ENCODE measurements at places on chromosomes 5 and 9.

DNA sequence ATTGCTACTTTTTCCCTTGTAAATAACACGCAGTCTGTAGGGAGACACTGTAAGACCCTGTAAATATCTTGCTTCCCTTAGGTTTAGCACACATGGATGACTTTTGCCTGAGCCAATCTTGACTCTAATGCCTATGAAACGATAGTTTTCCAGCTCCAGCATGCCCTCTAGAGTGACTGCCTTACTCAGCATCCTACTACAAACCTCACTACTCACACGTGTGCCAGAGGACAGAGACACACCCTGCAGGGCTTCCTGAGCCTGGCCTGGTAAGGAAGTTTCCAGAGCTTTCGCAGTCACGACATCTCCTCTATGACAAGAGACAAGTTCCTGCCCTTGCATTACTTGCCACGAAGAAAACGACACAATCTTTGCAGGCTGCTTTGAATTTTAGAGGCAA lies 138.1 kb downstream of the ATPSCKMT start:
- DNase-seq: peak; percentile 32

DNA sequence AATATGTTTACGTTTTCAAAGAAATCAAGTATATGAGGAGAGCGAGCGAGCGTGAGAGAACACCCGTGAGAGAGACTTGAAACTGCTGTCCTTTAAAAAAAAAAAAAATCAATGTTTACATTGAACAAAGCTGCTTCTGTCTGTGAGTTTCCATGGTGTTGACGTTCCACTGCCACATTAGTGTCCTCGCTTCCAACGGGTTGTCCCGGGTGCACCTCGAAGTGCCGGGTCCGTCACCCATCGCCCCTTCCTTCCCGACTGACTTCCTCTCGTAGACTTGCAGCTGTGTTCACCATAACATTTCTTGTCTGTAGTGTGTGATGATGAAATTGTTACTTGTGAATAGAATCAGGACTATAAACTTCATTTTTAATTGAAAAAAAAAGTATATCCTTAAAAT lies 97.0 kb downstream of the PDE6A start:
- no peak for DNase-seq

- peak; percentile 22 for DNase-seq
Measured at GRCh38 chr5:147673266-147673665, 109.3 kb downstream of the JAKMIP2 start.

GRCh38 chr9:121785673-121786542 lies 134.5 kb downstream of the DAB2IP start:
- DNase-seq: no peak

DNA sequence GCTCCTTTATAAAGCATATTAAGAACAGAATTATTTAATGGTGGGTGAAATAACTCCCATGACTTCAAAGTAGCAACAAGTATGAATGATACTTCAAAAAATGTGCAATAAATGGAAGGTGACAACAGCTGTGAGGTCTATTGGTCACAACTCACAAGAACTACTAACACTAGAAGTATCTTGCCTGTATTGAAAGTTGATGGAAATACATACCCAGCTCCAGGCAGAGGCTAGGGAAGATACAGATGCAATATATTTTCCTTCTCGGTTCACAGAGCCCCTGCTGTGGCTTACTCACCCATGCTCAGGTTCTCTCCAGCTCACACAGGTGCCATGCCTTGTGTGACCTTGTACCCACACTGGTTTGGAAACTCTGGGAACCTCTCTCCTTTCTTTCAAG lies 133.8 kb downstream of the LIFR start:
- DNase-seq: no peak

DNA sequence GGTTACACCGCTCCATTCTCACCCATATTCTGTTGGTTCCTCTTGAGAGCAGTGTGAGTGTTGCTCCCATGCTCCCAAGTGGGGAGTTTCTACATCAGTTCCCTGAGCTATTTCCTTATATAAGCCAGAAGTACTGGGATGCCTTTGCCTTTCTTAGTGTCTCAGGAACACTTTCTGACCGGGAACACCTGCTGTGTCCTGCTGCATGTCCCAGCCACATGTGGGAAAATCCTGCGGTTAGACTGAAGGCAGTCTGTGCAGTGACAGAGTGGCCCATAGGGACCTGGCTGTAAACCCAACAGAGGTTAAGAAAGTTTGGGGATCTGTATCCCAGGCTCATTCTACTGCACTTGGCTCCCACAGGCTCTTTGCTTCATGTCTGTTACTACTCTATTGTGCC lies 126.0 kb downstream of the EGFLAM start:
- no peak for DNase-seq

GRCh38 chr9:14412775-14413174 lies 98.8 kb upstream of the NFIB start:
- no peak for DNase-seq

- DNase-seq: no peak
Measured at GRCh38 chr5:78601559-78602314, 46.8 kb downstream of the LHFPL2 start.

DNA sequence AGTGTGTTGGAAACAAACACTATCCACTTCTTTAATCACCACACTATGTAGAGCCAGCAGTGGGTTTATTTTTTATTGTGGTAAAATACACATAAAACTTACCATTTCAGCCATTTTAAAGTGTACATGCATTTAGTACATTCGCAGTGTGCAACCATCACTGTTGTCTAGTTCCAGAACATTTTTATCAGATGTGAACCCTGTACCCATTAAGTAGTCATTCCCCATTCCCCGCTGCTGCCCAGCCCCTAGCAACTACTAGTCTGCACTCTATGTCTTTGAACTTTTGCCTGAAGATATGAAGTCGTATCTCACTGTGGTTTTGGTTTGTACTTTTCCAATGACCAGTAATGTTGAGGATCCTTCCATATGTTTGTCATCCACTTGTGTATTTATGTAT lies 30.2 kb upstream of the F2R start:
- DNase-seq: no peak

GRCh38 chr5:20514145-20514544 lies 526.1 kb upstream of the CDH18 start:
- DNase-seq: no peak

DNA sequence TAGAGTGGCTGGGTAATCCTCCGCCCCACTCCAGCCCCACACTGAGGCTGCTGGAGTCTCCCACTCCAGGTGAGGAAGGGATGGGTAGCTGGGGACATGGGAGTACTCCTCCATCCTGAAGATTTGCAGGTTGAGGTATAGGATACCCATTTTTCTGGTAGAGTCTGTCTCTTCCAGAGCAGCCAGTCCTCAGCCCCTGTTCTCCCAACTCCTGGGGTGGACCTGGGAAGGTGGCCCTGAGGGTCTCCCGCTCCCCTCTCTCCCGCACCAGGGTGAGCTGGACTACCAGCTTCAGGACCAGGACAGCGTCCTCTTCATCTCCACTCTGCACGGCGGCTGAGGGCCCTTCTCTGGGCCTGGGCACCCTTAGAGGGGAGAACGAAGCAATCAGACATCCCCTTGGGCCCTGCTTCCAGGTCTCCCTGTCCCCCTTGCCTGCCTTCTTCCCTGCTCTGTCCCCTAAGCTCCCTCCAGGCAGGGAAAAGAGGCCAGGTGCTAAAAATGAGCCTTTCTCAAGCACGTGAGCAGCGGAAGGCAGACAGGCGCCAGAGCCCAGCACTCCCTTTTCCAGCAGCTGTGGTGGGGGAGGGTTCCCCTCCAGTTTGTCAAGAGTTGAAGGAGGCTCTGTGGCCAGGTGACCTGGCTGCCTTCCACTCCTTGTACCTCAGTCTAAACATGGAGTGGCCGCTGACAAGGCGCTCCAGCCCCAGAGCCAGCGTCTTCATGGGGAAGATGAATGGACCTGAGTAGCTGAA lies 18.4 kb downstream of the URM1 start:
- DNase-seq: no peak

DNA sequence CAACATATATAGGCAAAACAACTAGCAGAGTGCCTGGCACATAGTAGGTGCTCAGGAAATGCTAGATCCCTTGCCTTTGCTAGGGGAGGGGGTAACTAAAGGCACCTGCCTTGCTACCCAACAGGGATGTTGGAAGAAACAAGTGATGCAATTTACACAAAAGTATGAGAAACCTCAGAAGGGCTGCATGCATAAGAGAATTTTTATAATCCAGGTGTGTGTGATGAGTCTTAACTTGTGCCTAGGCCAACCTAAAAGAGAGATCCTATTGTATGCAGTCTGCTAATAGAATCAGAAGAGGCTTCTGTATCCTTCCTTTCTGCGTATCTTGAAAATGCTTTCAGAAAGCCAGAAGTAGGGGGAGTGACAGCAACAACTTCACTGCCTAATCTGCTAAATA lies 135.9 kb downstream of the SLIT3 start:
- DNase-seq: no peak

GRCh38 chr9:125988479-125989050 lies 241.4 kb downstream of the PBX3 start:
- no peak for DNase-seq

DNA sequence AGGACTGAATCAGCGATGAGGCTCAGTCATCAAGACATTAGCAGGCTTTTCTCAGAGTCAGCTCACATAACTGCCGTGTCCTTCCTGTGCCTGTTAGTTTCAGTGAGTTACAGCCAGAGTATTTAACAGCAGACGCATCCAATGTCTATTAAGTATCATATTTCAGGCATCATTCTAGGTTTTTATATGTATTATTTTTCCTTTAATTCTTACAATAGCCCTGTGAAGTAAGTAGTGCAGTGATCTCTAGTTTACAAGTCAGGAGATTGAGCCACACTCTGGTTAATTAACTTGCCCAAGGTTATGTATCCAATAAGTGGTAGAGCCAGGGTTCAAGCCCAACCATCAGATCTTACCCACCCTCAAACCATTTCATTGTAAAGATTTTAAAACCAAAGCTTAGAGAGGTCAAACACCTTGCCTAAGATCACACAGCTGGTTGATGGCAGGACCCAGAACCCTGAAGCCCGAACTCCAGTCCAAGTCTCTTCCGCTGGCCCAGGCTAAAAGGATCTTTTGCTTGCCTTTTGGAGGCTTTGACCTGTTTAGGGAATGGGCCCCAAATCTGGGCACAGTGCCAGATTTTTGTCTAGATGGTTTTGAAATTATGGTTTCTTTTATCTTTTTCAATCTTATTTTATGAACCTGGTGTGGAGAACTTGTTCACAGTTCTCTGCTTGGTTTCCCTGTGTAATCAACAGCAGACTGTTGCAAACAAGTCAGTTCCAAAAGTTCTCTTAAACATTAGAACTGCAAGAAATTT lies 261.2 kb upstream of the CLINT1 start:
- DNase-seq: no peak

GRCh38 chr5:10507575-10508096 lies 56.2 kb upstream of the ANKRD33B start:
- no peak for DNase-seq

DNA sequence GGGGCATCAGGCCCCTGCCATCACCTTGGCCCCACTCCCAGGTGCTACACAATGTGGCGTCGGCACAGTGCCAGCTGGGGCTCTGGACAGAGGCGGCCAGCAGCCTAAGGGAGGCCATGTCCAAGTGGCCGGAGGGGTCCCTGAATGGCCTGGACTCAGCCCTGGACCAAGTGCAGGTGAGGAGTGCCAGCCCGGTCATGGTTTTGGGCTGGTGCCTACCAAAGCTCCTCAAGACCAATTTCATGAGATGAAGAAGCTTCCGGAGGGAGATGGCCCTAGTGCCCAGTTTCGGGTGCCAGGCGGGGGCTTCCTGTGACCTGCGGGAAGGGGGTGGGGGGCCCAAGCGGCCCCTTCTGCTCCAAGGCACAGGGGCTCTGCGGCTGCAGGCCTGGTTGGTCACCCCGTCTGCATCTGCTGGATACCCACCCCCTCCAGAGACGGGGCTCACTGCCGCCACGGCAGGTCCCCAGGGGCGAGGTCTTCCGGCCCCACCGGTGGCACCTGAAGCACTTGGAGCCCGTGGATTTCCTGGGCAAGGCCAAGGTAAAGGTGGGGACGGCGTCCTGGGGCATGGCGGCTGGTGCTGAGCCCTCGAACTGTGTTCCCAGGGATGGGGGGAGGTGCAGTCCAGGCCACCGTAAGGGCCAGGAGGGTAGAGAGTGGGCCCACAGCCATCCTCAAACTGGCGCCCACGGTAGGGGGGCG lies 5.8 kb downstream of the NOXA1 start:
- DNase-seq: no peak

DNA sequence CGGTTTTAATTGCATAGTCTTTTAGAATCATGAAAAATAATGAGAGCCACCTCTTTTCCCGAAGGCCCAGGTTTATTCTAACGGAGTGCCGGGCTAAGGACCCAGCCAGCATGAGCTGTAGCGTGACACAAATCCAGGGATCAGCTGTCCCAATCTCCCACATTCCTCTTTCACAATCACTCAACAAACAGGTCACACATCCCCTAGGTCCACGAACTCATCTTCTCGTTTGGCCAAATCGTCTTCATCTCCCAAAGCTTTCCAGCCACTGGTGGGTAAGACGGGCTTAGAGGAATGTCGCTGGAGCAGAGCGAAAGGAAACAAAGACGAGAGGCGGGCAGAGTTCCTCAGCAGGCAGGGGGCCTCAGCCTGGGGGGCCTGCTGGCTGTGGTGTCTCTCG lies 55.5 kb upstream of the GOLPH3 start:
- DNase-seq: no peak

DNA sequence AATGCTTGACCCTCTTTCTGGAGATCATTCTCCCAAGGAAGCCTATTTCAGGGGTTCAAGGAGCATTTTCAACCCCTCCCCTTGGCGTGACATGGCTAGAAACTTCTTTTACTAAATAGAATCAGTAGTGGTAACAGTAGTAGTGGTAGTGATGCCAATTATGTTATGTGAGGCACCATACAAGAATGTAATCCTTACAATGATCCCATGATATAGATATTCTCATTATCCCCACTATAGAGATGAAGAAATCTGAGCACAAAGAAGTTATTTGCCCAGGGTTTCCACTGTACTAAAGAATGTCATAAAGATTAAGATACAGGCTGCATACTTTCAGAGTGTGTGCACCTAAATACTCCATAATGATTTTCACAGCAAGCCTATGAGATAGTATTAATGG lies 155.4 kb upstream of the CLINT1 start:
- no peak for DNase-seq

DNA sequence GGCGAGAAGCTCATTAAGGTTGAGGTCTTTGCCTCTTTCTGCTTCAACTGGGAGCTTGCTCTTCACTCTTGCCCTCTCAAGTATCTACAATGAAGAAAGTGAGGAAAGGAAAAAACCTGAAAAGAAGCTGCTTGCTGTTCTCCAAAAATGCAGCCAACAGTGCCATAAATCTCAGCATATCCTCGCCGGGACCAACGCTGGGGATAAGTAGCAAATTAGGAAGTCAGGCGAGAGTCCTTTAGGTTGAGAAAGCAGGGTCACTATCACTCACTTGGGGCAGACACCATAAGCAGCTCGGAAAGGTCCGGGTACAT lies 399 bp downstream of the NUP155 start:
- DNase-seq: no peak

- no peak for DNase-seq
Measured at GRCh38 chr9:136538599-136539426, 7.0 kb downstream of the NOTCH1 start.

GRCh38 chr5:56116599-56117141 lies 116.5 kb downstream of the ANKRD55 start:
- no peak for DNase-seq

DNA sequence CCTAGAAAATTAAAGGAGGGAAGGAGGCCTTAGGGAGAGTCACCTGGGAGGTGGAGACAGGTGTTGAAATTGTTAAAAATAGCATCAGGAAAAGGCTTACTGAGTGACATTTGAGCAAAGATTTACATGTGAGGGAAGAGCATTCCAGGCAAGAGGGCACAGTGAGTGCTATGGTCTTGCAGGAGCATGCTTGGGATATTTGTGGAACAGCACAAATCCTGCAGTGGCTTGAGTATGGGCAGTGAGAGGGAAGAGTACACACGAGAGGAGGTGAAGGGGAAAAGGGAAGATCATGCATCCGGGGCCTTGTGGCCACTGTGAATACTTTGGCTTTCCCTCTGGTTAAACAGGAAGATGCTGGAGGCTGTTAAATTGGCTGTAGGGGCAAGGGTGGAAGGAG lies 36.6 kb downstream of the ACER2 start:
- no peak for DNase-seq

- DNase-seq: no peak
Measured at GRCh38 chr5:41891066-41891707, 13.0 kb upstream of the RIMOC1 start.

All from D721Med (cell line).